ENCODE measurements at places on chromosomes 6 and 20. TPM values are rescaled to one million over a fixed set of nuclear protein-coding genes. Genes with fewer than 3 reads are reported as not detected.

The SLCO4A1 gene
- 0.50 TPM for total RNA-seq

The TNFRSF6B gene
- 6.7 TPM for total RNA-seq

The SLC22A23 gene
- 5.1 TPM for total RNA-seq

The ZNF391 gene
- total RNA-seq = 1.3 TPM

The SLC4A11 gene
- 0.51 TPM for total RNA-seq

The TRIM15 gene
- total RNA-seq = not detected

The SLC35F1 gene
- under 0.01 TPM for total RNA-seq

The CBLN4 gene
- not detected for total RNA-seq

The WASF1 gene
- 13.2 TPM for total RNA-seq

The RIMS1 gene
- total RNA-seq = 3.9 TPM

The TBC1D32 gene
- 21.0 TPM for total RNA-seq

The NR2E1 gene
- total RNA-seq = not detected

The ZKSCAN3 gene
- 6.9 TPM for total RNA-seq

The PRRT1 gene
- total RNA-seq = 0.33 TPM

The MAK gene
- not detected for total RNA-seq

The SYNDIG1 gene
- 0.17 TPM for total RNA-seq

The LY6G6F gene
- total RNA-seq = not detected

The CYP39A1 gene
- total RNA-seq = 3.8 TPM

The TBX18 gene
- total RNA-seq = 0.77 TPM

The RAB32 gene
- total RNA-seq = 114 TPM

The COL21A1 gene
- 2.3 TPM for total RNA-seq

The CPNE5 gene
- 0.26 TPM for total RNA-seq

The CPXM1 gene
- total RNA-seq = 0.50 TPM

The LINC00237 gene
- total RNA-seq = not detected

The ZNF334 gene
- 7.9 TPM for total RNA-seq

The SLC17A4 gene
- not detected for total RNA-seq

The FAM83C gene
- total RNA-seq = not detected

The TCF15 gene
- total RNA-seq = not detected

All from fibroblast of lung (primary cell).